Type B pancreatic cell (in vitro differentiated cells): ENCODE measurements at places on chromosomes 1 and 21. TPM values are rescaled to one million over a fixed set of nuclear protein-coding genes. Genes with fewer than 3 reads are reported as not detected.

- DNase-seq = no peak
Observed at GRCh38 chr1:34192621-34193020, 15.9 kb downstream of the C1orf94 start.

GRCh38 chr1:214670098-214670497 is 67.1 kb downstream of the CENPF start:
- no peak for DNase-seq

- DNase-seq = no peak
Observed at GRCh38 chr1:172815740-172816139, 156.8 kb downstream of the FASLG start.

DNA sequence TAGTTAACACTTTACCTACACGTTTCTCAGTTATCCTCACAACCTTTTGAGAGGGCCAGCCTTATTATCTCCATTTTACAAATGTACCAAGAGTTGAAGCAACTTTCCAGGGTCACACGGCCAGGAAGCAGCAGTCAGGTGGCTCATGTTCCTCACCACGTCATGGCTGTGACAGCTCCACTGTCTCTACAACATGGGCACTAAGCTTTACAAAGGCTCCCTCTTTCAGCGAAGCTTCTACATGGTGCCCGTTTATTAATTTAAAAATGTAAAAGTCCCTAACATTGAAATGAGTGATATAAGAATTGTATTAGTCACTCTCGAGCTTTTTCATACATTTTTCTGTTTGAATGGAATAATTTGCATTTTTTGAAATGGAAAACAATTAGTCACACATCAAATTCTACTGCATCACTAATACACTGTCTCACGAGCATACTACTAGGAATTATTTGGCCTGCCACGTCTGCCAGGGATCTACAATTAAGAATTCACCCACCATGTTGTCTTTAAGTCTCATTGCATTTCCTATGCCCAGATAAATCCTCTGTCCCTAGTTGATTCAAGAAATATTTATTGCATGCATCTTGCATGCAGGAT is 28.4 kb upstream of the LIN9 start:
- DNase-seq = no peak

DNA sequence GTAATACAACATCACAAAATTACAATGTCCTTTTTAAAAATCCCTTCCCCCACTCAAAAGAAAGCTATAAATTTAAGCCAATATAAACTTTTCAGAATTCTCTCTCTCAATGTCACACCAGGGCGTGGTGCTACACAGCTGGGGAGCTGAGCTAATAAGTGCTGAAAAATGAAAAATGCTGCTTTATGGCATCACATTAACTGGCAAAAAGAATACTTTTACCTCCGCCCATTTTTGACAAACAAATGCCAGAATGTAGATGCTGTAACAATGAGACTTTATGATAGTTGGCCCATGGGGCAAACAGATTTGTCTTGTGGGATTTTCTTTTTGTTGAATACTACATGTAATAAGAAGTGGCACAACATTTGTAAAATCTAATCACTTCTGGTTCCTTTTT is 12.7 kb upstream of the LYPLAL1 start:
- DNase-seq = no peak

DNA sequence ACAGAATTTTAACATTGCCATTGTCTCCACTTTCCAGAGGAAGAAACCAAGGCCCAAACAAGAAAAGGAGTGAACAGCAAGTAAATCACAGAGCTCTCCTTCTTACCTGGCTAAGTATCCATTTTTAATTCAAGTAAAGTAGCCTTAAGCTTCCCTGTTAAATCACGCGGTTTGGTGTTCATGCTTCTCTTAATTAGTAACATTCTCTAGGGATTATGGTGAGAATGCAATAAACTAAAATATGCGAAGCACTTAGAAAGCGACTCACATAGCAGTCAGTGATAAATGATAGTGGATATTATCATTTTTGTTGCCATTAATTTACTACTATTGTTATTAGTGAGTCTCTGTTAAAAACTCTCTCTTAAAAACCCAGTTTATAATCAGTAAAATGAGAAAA is 630.5 kb upstream of the TMPRSS15 start:
- DNase-seq = no peak

DNA sequence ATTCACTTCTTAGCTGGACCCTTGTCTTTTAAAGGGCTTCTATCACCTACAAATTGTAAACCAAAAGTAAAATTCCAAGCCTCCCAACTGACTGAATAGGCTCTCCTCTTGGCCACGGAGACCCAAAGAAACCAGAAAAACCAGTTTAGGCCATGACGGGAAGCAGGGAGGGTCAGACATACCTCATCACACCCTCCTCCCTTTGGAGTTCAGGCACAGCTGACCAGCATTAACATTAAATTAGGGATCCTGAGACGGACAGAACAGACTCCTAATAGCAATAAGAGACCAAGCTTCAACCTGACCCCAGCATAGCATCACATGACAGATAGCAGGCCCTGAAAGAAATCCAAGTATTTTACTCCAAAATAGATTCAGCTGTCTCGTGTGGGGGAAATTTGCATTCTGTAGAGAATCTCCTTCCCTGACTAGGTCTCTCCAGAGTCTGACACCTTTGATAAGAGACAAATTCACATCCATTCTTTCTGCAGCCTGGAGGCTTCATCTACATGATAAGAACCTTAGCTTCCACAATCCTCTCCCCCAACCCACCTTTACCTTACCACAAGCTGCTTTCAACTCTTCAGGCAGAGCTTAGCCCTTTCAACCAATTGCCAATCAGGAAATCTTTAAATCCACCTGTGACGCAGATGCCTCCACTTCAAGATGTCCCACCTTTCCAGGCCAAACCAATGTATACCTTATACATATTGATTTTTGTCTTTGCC is 177.1 kb upstream of the RAB4A start:
- peak; percentile 50 for DNase-seq

DNA sequence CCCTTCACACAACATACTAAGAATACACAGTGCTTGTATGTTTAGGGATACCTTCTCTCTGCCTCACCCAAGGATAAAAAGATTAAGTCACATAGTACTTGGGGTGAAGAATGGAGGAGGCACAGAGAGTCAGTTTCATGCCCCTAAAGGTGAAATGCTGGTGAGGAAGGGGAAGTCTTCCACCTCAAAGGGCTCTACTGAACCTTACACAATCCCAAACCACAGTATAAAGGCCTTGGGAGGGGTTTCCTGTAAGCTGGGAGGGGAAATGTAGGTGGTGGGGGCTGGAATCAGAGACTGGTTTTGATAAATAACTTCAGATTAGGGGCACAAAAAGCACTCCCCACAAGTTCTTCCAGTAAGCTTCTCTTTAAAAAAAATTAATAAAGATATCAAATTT is 3.5 kb downstream of the MINDY1 start:
- DNase-seq = no peak

DNA sequence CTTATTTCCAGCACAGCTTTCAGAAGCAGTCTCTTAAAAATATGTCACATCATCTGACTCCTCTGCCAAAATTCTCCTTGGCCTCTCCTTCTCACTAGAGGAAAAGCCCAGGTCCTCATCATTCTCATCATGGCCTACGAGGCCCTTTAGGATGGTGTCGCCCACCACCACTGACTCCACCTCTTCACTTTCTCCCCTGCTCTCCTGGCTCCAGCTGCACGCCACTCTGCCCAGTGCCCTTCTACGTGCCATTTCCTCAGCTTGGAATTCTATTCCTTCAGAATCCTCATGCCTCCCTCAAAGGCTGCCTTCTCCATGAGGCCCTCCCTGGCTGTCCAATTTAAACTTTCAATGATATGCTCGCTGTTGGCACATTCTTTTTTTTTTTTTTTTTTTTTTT is 25.3 kb upstream of the BTG2 start:
- no peak for DNase-seq

- DNase-seq = no peak
Observed at GRCh38 chr1:23553231-23554126, 5.8 kb downstream of the ID3 start.

DNA sequence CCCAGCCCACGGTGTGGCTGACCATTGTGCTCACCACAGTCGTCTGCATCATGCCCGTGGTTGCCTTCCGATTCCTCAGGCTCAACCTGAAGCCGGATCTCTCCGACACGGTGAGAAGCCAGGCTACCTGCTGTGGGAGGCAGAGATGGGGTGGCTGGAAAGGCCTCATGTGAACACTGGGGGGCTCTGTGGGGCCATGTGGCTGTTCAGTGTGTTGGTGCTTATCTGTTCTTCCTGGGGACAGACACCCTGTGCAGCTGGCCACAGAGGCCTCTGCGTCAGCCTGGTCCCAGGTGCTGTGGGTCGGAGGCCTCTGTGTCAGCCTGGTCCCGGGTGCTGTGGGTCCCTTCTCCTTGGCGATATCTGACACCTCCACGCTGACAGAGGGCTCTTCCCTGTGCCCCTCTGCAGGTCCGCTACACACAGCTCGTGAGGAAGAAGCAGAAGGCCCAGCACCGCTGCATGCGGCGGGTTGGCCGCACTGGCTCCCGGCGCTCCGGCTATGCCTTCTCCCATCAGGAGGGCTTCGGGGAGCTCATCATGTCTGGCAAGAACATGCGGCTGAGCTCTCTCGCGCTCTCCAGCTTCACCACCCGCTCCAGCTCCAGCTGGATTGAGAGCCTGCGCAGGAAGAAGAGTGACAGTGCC is 23.2 kb downstream of the ATP8B2 start:
- DNase-seq = no peak

DNA sequence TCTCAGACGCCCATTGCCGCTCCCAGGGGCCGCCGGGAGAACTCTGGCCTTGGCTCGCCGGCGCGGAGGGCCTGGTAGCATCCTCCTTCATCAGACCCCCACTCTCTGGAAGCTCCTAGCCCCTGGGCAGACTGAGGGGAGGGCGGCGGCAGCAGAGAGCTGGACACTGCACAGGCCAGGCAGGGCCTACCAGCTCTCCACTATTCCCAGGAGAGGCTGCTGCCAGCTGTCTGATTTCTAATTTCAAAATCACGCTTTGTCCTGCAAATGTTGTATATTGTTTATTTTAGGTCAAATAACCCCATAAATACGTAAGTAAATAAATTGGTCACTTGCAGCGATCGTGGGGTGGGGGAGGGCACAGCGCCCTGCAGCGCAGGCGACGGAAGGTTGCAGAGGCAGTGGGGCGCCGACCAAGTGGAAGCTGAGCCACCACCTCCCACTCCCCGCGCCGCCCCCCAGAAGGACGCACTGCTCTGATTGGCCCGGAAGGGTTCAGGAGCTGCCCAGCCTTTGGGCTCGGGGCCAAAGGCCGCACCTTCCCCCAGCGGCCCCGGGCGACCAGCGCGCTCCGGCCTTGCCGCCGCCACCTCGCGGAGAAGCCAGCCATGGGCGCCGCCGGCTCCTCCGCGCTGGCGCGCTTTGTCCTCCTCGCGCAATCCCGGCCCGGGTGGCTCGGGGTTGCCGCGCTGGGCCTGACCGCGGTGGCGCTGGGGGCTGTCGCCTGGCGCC is at the start of gene MTARC1:
TSS of gene MTARC1 (plus strand) at position 577 of the 732 bp plus-strand sequence. CDS start at position 609, 32 bp downstream.
- peak; percentile 78 for DNase-seq

DNA sequence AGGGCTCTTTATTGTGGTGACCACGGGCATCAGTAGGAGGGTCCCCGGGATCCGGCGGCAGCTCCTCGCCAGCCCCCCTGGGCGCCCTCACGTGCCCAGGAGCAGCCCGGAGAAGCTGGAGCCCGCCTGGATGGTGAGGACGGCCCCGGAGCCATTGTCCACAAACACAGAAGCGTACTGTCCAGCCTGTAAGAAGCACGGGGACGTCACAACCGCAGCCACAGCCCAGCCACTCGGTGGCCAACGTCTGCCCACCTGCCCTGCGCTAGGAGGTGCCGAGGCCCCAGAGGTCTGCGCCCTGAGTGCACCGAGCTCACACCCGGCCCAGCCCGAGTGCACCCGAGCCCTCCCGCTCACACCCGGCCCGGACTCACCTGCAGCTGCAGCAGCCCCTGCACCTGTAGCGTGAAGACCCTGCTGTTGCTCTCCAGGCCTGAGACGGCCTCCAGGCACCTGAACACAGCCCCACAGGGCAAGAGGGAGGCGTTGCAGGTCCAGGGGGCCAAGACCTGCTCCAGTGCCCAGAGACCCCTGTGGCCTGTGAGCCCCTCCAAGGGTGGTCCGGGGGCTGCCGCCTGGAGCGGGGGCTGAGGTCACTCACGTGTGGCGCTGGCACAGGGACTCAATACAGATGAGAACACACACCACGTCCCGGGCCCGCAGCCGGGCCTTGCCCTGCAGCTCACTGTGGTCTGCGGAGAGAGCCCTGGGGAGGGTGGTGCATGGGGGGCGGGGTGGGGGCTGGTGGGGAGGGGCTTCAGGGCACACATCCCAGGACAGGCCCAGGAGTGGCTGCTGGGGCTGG is 3.9 kb downstream of the C1QTNF12 start:
- no peak for DNase-seq

DNA sequence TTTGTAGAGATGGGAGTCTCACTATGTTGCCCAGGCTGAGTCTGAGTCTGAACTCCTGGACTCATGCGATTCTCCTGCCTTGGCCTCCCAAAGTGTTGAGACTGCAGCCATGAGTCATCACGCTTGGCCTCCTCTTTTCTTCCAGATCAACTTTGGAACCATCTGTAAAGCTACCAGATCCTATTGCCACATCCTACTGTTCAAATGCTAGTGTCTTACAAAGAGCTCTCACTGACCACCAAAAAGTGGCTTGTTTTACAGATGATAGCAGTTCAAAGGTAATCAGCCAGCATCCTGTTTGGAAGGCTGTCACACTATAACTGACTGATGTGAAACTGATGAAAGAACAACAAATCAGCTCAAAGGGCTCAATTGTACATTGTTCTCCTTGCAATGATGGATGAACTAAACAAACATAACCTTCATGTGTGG is 221.6 kb downstream of the AKT3 start:
- no peak for DNase-seq

GRCh38 chr1:33294071-33295010 is 26.6 kb downstream of the A3GALT2 start:
- DNase-seq = no peak

DNA sequence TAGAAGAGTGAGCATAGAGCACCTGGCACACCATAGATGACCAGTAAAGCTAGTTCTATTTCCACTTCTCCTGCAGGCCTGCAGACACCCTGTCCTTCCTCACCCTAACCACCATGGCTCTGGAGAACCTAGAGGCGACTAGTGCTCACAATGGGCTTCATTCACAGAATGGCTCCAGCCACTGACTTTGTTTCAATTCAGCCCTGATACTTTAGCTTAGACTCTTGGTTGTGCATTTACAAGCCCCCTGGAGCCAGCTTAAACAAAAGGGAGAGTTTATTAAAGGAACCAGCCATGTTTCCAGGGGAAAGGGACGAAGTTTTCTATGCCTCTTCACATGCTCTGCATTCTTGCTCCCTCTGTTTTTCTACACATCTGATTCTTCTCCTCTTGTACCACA is 123.7 kb downstream of the NAV1 start:
- no peak for DNase-seq

- DNase-seq = no peak
Observed at GRCh38 chr21:17732306-17732705, 86.8 kb downstream of the C21orf91 start.

Gene GSTM5
- total RNA-seq = 0.17 and 0.52 TPM in 2 replicates

Gene SPRR2F
- 2.5 and 5.1 TPM in 2 replicates for total RNA-seq

Gene PLA2G2E
- total RNA-seq = not detected in 2 replicates

Gene QSOX1
- 94.0 and 96.0 TPM in 2 replicates for total RNA-seq

Gene KRTAP13-2
- not detected in 2 replicates for total RNA-seq

Gene WNT3A
- 0.21 and 6.4 TPM in 2 replicates for total RNA-seq

Gene RGS16
- total RNA-seq = 9.7 and 14.6 TPM in 2 replicates

Gene LPAR3
- total RNA-seq = 3.7 and 6.4 TPM in 2 replicates

Gene OR2T11
- not detected in 2 replicates for total RNA-seq

Gene LAPTM5
- 0.24 and 0.29 TPM in 2 replicates for total RNA-seq
